ENCODE measurements at places on chromosomes 5 and 9.

DNA sequence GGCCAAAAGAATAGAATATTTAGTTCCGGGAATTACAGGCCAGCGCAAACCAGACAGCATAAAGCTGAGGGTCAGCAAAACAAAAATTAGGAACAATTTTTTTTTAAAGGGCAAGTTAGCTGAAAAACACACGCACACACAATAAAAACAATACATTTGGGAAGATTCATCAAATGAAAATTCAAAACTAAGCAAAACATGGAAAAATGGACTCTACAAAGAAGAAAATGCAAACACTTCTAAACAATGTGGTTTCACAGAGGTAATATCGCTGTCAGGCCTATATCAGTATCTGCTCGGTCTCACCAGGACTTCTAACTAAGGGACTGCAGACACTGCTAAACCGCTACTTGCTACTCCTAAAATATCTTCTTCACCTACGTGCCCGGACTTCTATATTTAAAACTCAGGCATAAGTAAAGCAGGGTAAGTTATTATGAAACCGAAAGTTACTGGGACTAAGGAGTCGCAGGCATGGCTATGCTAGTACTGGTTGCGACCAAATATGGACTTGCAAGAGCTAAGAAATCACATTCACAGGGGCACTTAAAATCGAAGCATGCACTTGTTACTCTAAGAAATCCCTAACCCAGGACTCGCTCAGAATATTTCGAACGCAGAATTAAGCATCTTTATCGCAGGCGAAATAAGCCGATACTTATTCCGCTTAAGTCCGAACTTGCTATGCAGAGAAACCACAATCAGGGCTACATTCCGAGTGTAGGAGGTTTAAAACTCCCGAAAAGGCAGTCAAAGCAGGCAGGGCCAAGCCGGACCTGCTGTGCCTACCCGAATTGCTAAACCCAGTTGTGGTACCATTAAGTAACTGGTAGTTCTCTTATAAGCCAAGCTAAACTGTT lies 2.3 kb downstream of the ANXA2R start:
- no peak for DNase-seq

GRCh38 chr9:37414503-37414943 lies 8.0 kb upstream of the GRHPR start:
- no peak for DNase-seq

DNA sequence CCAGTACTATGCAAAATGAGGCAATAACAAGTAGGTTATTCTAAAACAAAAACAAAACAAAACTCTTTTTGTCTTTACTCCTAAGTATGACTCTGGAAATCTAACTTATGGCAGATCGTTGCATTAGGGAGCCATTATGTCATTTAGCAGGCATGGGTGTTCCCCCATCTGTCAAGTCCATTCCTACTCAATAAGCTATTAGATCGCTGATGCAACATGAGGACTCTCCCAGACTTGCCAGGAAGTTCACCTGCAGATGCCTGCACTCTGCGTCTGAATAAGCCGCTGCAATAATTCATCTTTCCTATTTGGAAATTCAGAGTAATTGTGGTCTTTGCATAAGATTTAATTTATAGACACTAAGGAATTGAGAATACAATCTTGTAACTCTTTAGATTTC lies 585.0 kb downstream of the KIF4B start:
- no peak for DNase-seq

DNA sequence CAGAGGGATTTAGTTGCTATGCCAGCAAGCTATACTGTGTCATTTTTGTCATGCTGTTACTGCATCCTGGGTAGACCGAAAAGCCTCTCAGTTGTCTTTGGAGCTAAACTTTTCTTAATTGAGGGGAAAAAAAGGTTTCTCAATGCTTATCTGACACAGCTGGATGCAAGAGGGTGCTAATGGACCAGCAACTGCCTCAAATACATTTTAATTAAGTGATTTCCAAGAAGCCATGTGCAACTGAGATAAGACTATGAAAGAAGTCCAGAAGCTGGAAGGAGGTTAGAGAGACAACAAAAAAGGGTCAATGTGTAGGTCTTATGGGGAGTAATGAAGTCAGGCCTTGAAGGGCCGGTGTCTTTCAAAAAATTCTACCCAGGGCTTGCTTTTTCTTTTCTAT lies 465.7 kb upstream of the DMAC1 start:
- no peak for DNase-seq

DNA sequence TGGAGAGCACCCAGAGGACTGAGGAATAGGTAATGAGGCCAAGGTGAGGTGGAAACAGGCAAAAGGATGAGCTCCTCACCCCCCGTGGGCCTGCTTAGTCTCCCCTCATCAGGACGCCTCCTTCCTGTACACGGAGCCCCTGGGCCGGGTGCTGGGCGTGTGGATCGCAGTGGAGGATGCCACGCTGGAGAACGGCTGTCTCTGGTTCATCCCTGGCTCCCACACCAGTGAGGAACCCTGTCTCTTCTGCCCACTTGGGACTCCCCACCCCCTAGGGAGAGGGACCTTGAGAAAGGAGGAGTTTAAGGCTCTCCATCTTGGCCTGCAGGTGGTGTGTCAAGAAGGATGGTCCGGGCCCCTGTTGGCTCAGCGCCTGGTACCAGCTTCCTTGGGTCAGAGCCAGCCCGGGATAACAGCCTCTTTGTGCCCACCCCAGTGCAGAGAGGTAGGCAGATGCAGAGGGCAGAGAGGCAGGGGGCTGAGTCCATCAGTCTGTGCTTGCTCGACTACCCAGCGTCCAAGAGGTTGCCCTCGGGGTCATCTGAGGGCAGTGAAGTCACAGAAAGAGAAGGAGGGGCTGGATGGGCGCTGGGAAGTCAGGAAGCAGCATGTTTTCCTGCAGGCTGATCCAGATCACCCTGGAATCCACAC lies 7.0 kb downstream of the DOLK start:
- DNase-seq: no peak

GRCh38 chr5:172715421-172715780 lies 55.6 kb downstream of the DUSP1 start:
- no peak for DNase-seq

DNA sequence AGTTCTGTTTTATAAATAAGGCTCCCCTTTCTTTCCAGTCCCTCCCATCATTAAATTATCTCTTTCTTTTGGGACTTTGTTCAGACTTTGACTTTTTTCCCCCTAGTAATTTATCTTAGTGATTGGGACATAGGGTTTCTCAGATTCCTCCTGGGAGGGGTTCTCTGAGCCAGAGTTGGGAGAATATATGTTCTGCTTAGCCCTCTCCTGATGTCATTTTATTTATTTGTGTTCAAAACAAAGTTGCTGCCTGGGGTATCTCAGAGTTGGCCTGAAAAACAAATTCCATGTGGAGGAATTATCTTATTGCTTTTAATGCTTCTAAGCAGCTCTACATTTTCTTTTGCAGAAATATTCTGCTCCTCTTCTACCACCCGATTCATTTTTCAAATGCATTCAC lies 211.0 kb downstream of the PCSK5 start:
- DNase-seq: no peak

GRCh38 chr9:93051680-93052089 lies 6.8 kb upstream of the SUSD3 start:
- DNase-seq: no peak

All from RKO (cell line).